ENCODE measurements at places on chromosomes 6 and 20. TPM values are rescaled to one million over a fixed set of nuclear protein-coding genes. Genes with fewer than 3 reads are reported as not detected.

DNA sequence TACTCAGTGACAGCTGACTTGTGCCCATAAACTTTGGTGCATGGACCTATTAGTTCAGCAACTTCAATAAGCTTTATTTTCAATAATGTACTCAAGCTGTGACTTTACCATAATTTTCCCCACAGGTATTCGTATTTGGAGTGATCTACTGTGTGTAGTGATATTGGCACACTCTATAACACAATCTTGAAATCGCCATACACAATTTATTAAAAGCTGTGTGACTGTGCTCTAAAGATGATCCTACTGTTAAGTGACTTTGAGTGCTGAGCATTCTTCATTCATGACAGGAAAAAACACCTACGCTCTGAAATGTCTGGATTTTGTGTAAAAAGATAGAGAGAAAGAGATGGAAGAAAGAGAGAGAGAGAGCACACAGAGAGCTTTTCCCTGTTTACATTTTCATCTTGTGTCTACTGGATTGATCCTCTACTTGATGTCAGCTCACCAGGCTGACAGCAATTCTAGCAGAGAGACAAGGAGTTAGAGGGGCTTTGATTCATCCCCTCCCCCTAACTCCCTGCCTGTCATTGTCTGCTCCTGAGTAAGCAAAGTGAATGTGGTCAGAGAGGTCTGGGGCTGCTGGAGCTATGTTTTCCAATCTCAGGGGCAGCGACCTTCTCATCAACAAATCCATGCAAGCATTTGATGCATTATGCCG, 538.7 kb upstream of the POU3F2 start:
- no peak for DNase-seq

Gene FIG4
- total RNA-seq, result 15.3 TPM

GRCh38 chr20:63496596-63497120, 2.2 kb downstream of the EEF1A2 start:
- no peak for DNase-seq

GRCh38 chr6:101683884-101684283, 290.4 kb downstream of the GRIK2 start:
- DNase-seq, result no peak

Gene SLC26A8
- 0.18 TPM for total RNA-seq

- DNase-seq, result no peak
These were observed 26.2 kb downstream of the TNXB start for GRCh38 chr6:32082935-32083334.

Gene TGM3
- 0.36 TPM for total RNA-seq

- DNase-seq, result no peak
These were observed 9.7 kb upstream of the GCNT2 start for GRCh38 chr6:10511477-10511876.

- no peak for DNase-seq
These were observed 9.6 kb downstream of the HLA-DMB start for GRCh38 chr6:32931211-32931610.

GRCh38 chr6:169994739-169995138, 243.3 kb downstream of the ERMARD start:
- no peak for DNase-seq

DNA sequence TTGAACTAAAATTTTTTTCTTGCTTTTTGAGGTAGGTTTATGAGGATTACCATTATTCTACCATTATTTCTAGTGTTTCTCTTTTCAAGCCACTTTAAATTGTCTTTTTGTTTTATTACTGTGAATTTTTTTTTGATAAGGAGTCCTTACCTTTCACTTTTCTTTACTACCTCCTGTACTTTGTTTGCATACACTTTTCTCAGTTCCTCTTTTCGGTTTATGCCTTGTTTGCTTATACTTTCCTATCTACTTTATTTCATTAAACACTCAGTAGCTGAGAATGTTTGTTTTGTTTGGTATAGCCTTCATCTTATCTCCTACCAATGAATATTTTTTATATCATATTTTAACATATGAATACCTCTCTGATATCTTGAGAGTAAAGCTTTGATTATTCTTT, 147.9 kb downstream of the TFAP2B start:
- no peak for DNase-seq

Gene SYTL3
- 2.6 TPM for total RNA-seq

DNA sequence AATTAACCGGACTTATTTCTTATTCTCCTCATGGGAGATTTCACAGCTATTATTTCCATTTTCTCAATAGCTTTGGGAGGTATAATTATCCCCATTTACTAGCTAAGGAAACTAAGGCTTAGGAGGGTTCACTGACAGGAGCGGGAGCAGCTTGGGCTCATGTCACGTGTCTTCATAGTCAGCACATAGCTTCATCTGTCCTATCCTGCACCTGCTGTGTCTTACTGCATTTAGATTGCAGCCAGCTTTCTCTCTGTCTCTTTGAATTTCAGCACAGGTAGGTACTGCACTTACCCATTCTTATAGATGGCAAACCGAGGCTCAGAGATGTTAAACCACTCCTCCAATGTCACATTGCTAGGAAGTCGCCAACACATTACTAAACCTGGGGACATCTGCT, 839.9 kb downstream of the MAFB start:
- DNase-seq, result no peak

All from left colon (tissue), 2 donors.